ENCODE measurements at places on chromosomes 12 and 14.

GRCh38 chr12:54217774-54218241 lies 29.0 kb upstream of the SMUG1 start:
- DNase-seq = no peak

- peak; percentile 90 for DNase-seq
Observed at GRCh38 chr12:43306066-43306465, 245.9 kb downstream of the ADAMTS20 start.

- peak; percentile 12 for DNase-seq
Observed at GRCh38 chr12:129202109-129202814, 349.0 kb downstream of the GLT1D1 start.

DNA sequence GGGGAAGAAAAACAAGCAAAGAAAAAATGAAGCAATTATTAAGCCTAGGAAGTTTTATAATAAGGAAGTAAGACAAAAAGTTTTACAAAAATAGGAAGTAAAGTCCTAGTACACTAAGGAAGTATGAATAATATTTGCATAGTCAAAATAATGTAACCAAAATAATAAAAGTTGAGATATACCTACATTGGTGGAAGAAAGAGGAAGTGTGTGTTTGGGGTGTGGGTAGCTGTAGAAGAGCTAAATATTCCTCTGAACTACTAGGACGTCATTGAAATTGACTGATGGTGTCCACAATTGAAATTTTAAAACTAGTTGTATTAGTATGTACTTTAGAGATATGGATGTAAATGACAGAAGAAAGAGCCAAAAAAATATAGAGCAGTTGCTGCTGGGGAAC lies 228.4 kb upstream of the OTX2 start:
- DNase-seq = no peak

- peak; percentile 60 for DNase-seq
Observed at GRCh38 chr12:76927170-76927784, 48.5 kb upstream of the CSRP2 start.
